Myocyte (in vitro differentiated cells): ENCODE measurements at places on chromosomes 4 and X. TPM values are rescaled to one million over a fixed set of nuclear protein-coding genes. Genes with fewer than 3 reads are reported as not detected.

Gene CSAG3
- not detected in 2 replicates for total RNA-seq

Gene LUZP4
- not detected in 2 replicates for total RNA-seq

Gene NPFFR2
- not detected in 2 replicates for total RNA-seq

DNA sequence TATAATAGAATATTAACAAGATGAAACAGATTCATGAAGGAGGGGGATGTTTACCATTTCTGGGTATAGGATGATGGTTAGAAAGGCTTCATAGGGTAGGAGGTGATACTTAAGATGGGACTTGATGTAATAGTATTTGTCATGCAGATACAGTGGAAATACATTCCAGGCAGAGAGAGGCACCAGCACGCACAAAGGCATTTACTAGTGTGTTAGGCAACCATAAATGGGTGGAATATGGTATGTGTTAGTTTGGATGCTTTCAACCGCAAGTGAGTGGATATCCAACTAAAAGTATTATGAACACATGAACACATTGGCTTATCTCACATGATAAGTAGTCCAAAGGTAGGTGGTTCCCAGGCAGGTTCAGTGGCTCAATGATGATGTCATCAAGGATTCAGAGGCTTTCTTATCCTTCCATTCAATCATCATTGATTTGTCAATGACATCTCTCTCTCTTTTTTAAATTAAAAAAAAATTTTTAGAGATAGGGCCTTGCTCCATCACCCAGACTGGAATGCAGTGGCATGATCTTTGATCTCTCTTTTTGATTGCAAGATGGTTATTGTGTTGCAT lies 12.7 kb upstream of the STARD8 start:
- no peak for DNase-seq

DNA sequence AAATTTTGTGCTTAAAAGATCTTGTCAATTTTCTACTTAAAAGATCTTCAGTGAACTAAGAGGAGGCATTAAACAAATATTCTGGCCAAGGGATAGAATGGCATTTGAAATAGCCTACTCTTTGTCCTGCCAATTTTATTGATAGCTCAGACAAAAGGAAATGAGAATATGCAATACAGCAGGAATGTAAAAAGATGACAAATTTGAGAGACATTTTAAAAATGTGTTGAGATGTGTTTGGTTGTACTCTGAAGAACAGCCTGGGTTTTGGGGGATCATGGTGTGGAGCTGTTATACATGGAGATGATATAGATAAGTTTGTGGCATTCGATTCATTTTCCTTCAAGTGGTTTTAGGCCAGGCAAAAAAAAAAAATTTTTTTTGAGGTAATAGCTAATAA lies 11.6 kb upstream of the MAD2L1 start:
- no peak for DNase-seq

GRCh38 chrX:110000847-110001713 lies 1.8 kb upstream of the TMEM164 start:
- DNase-seq = no peak

DNA sequence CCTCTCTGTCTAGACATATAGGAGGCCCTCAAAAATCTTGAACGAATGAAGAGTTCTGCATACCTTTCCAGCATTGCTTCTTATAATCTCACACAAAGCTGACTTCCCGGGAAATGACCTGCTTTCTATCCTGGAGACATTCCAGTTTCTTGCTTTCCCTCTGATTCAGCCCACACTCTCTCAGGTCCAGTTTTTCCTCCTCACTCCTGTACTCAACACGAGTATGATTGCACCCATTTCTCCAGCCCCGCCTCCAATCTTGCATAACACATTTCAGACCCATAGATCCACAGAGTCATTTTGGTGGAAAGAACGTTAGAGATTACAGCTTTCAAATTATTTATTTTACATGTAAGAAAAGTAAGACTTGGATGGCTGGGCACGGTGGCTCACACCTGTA lies 127.5 kb upstream of the TLR3 start:
- no peak for DNase-seq

DNA sequence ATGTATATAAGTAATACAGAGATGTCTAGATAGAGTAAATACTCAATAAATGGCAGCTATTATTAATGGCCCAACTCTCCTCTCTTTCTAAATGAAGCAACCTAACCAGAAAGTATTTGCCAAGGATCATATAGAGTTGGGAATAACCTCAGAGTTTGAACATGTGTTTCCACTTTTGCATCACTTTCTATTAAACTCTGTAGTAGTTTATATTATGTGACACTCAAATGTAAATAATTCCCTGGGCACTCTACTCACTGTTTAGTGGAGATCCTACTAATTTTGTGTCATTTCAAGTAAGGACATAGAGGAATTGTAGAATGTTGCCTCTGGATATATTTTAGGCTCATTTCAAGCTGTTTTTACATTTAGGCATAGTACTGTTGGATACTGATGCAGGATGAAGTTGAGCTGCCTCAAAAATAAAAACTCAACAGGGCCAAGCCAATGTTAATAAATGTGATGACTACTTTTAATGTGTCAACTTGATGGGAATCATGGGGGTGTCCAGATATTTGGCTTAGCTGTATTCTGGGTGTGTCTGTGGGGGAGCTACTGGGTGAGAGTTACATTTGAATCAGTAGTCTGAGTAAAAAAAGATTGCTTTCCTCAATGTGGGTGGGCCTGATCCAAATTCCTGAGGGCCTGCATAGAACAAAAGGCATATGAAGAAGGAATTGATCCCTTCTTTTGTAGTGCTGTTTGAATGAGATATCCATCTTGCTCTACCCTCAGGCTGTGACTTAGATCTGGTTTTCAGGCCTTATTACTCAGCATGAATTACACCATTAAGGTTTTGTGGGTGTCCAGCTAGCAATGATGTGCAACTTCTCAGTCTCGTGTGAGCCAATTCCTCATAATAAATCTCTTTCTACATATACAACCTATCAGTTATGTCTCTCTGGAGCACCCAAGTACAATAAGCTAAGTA lies 1368.2 kb downstream of the STIM2 start:
- no peak for DNase-seq

DNA sequence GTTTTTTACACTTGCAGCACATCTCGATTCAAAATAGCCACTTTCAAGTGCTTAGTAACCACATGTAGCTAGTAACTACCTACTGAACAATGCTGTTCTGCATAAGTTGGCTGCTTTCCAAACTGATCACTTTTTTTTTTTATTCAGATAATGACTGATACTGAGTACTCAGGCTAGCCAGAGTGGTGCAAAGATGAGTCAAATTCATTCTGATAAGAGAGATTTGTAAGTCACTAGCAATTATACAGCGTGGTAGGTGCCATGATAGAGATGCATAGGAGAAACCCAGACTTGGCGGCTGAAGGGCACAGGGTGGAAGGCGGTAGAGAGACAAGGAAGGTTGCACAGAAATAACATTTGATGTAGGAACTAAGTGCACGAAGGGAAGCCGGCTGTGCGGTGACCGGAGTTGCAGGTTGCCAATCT lies 357 bp upstream of the IGBP1 start:
- DNase-seq = no peak

DNA sequence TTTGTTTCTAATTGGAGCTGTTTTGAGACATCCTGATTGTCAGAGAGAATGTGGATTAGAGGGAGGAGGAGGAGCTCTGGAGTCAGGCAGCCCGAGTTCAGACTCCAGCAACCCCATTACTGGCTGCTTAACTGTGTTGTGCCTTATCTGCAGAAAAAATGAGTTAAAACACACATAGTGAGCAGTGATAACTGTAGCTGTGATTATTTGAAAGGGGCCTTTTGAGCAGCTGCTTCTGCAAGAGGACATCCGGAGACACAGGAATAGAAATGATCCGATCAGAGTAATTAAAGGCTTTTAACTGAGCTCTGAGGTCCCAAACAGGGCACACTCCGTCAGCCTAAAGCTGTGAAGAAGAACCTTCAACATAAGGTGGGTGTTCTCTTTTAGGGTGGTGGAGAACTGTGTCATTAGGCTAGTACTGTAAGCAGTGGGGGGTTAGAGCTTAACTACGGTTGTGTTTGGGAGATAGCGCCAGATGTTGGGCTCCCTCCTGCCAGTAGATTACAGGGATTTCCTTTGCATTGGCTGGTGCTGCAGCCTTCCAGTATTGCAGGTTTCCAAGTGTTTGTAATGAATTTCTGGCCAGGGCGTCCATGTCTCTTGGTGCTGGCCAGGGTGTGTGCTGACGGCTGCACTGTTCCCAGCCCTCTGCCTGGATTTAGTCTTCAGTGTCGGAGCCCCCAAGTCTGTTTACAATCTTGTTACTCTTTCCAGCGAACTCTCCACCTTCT lies 24.3 kb downstream of the ADD1 start:
- DNase-seq = no peak
